Lower leg skin (tissue), 4 donors: ENCODE measurements at places on chromosomes 5 and 9.

DNA sequence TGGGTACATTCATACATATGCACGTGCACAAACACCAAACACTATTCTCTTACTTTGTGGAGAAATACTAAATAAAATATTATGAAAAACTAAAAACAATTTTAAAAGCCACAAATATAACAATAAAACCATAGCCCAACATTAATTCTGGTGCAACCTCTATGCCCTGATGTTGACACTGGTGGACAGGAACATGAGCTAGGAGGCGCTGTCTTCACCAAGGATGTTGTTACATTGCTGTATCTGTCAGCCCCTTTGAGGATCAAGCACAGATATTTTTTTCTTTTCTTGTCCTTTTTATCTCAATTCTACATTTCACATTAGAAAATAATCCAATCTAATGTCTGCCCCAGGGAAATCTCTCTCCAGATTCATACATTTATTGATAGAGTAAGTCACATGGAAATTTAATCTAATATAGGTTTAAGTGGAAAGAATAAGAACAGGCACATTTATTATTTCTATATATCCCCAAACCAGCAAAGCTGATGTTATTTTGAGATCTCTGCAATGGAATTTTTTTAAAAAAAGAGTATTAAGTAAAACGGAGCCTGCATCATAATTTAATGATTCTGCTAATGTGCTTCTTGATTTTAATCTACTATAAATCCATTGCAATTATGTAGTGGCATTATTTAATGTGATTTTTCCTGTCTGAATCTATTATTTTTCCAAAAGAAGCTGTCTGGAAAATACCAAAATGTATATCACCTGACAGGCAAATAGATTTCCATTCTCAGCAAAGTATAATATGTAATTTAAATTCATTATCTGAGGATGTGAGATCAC lies 716.5 kb downstream of the MTRR start:
- no peak for DNase-seq

- DNase-seq: no peak
Observed at GRCh38 chr9:91073811-91074771, 272.5 kb downstream of the SYK start.

GRCh38 chr9:96217294-96217707 lies 84.7 kb downstream of the HSD17B3 start:
- DNase-seq: no peak

GRCh38 chr5:38843665-38844064 lies 2.1 kb upstream of the OSMR start:
- no peak for DNase-seq

DNA sequence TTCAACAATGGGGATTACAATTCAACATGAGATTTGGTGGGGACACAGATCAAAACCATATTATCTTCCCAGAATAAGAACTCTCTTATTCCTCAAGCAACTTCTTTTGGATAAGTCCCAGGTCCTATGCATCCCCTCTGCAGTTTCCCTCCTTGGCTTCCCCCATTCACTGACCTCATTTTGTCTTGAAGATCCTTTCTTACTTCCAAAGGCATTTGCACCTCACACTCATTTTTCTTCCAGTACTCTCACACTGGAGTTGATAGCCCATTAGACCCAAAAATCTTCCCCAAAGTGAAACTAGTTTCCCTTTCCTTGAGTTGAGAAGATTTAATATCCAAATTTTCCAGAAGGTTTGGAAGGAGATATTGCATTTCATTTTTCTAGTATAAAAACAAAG lies 178.0 kb upstream of the DAPK1 start:
- DNase-seq: no peak

GRCh38 chr9:129148463-129149204 lies 29.4 kb downstream of the IER5L start:
- no peak for DNase-seq

- no peak for DNase-seq
Observed at GRCh38 chr5:143361438-143361837, 42.0 kb downstream of the NR3C1 start.

- DNase-seq: no peak
Observed at GRCh38 chr9:100474082-100474923, 1.4 kb downstream of the TMEFF1 start.

GRCh38 chr9:24011009-24011717 lies 185.1 kb upstream of the ELAVL2 start:
- no peak for DNase-seq
